ENCODE measurements at places on chromosomes 7 and 10. TPM values are rescaled to one million over a fixed set of nuclear protein-coding genes. Genes with fewer than 3 reads are reported as not detected.
A peak's percentile ranks its signal among the peaks of the same experiment; 100 is the strongest.

GRCh38 chr10:106919871-106920282 lies 244.6 kb downstream of the SORCS1 start:
- no peak for DNase-seq

DNA sequence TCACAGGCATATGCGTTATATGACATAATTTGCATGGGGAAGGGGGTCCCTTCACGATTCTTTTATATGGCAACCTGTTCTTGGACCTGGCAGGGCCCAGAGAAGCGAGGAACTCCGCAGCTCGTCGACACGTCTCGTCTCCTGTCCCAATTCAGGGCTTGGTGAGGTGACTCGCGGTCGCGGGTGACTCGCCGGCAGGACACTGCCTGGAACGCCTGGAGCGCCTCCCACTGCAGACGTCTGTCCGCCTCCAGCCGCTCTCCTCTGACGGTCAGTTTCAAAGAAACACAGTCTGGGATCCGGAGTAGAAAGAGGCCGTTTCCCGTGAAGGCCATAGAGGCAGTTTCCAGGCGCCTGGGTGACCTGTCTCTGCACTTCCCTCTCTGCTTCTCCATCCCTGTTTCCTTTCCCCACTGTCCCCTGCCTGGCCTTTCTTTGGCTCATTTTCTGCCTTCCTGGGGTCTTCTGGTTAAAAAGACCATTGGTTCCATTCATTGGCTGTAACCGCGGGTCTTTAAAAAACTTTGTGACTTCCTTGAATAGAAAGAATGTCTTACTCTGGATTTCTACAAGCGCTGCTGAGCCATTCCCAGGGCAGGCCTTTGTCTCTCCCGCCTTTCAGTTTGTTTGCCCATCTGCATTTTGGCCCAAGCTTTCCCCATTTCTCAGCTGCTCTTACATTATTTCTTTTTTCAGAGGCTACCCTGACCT lies 1.2 kb downstream of the UPP1 start:
- DNase-seq = peak; percentile 37

GRCh38 chr10:48938281-48938680 lies 1.4 kb downstream of the LRRC18 start:
- DNase-seq = no peak

GRCh38 chr10:69086001-69086509 lies 1.8 kb upstream of the SRGN start:
- DNase-seq = no peak

DNA sequence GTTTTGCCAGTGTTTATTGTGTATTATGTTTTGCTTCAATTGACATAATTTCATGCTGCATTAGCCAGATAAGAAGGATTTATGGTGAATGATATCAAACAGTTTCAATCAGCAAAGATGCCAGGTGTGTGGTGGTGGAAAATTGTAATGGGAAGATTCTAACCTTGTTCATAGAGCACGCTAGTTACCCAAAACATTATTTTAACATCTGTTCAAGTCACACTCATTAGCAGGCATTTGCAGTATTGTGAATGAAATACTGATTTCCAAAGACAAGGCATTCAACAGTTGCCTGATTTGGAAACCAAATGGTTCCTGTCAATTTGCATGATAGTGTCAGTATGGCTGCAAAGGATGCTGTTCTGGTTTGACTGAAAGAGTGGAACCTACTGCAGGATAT lies 129.7 kb downstream of the EPC1 start:
- DNase-seq = no peak

DNA sequence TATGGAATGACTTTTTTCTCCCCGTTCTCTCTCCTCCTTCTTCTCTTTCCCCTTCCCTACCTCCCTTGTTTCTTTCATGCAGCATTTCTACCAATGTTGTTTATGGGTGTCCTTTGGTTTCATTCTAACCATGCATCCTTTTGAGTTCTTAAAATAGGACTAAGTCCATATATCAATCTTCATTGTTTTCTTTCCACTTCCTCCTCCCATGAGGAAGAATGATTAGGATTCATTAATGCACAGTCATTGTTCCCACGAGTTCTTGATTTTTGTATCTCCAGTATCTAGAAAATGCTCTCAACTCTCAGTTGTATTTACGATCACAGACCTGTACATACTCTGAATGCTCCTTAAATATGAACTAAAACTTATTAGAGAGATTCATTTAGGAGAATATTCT lies 153.3 kb downstream of the LRRC4 start:
- no peak for DNase-seq

- peak; percentile 82 for DNase-seq
These were observed at the start of gene NMT2 for GRCh38 chr10:15168291-15168785. Gene NMT2, minus strand, starts transcription at chr10:15168693. Its CDS starts 81 bp downstream, at chr10:15168612.

DNA sequence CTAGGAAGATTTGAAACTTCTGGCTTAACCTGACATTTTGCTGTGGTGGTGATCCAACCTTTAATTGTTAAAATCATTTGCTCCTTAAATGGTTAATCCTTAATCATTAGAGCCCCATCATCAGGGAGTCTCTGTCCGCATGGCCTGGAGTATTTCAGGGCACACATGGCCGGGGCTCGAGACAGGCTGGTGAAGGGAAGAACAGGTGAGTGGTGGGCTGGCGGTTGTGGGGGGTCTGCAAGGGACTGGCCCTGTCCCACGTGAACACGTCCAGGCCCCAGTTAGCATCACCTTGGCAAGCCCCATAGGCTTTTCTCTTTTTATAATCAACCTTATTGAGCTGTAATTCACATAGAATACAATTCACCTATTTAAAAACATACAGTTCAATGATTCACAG lies 109.5 kb downstream of the DNAJB6 start:
- DNase-seq = no peak

- no peak for DNase-seq
These were observed 200.3 kb upstream of the LYZL2 start for GRCh38 chr10:30829901-30830300.

DNA sequence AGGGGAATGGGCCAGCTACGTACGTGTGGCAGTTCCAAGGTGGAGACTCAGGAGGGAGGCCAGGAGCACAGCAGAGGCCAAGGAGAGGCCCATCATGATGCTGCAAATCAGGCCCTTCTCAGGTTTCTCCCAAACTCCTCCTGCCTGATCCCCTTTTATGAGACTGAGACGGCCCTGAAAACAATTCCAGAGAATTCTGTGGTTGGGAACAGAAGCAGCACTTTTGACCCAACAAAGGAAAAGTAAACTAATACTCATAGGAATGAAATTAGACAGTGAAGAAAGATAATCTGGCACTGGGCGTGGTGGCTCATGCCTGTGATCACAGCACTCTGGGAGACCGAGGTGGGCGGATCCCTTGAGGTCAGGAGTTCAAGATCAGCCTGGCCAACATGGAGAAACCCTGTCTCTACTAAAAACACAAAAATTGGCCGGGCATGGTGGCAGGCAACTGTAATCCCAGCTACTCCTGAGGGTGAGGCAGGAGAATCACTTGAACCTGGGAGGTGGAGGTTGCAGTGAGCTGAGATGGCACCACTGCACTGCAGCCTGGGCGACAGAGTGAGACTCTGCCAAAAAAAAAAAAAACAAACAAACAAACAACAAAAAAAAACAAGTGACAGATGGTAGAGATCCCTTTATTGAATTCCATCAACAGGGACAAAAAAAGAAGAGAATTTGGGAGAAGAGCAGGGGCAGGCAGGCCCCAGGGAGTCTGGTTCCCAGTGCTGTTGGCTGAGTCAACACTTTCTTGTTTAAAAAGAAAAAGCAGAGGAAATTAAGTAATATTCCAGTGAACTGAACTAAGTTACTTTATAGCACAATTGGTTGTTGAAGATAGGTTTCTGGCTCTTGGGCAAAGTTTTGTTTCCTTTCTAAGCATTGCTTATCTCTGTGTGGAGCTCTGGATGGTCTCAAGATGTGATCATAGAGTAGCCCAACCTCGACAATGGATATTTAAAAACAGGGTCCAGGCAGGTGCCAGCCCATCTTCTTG lies at the start of gene CCL26:
CCL26 (minus strand) TSS at position 131 of the 997 bp plus-strand sequence; CDS start at position 96, 35 bp downstream.
- peak; percentile 36 for DNase-seq

The TMEM26 gene
- total RNA-seq = not detected

The SSC4D gene
- 1.3 TPM for total RNA-seq

The AUTS2 gene
- total RNA-seq = 25.7 TPM

The GPR37 gene
- total RNA-seq = 0.85 TPM

The PRRT4 gene
- 0.24 TPM for total RNA-seq

The SPDYE1 gene
- under 0.01 TPM for total RNA-seq

The CRPPA gene
- 4.5 TPM for total RNA-seq

Measured in mammary epithelial cell (primary cell).